Ureter (tissue), 1 donor: ENCODE measurements at places on chromosomes 16 and 17. TPM values are rescaled to one million over a fixed set of nuclear protein-coding genes. Genes with fewer than 3 reads are reported as not detected.

Gene CHTF8
- 133 TPM for total RNA-seq

DNA sequence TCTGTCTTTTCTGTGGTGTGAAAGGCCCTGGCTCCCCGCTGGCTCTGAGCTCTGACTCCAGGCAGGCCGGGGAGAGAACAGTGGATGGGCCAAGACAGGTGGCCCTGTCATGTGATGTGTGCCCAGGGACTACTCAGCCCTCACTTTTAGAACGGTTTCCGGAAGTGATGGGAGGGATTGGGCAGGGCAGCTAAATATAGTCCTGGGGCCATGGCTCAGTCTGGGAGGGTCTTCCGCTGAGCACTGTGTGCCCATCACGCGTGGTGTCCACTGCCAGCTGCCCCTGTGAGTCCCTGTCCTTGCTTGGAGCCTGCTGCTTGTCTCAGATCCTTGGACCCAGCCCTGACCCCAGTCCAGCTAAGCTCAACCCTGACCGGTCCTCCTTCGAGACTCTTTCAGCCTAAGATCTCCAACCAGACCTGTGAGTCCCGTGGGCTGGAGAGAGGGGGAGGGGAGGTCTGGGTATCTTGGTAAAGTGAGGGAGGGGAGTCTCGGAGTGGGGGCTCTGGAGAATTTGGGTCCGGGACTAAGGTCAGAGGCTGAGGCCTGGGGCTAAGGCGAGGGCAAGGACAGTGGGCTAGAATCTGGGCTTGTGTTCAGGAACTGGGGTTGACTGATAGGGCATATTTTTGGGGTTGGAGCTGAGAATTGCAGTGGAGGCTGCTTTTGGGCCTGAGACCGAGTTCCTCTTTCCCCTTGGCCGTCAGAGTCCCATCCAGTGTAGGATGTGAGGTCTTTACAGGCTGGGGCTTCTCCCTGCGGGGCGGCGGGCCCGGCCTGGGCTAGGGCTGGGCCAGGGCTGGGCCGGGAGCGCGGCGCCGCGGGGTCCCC is at the start of gene TRIM72:
Gene TRIM72, plus strand, starts transcription at position 243 of the 831 bp plus-strand sequence. CDS start 620 bp downstream, outside the sequence.
- no peak for DNase-seq

Gene PPP1R1B
- 40.4 TPM for total RNA-seq

Gene SLC12A3
- total RNA-seq = not detected
